H9 (cell line): ENCODE measurements at places on chromosomes 1 and 21. TPM values are rescaled to one million over a fixed set of nuclear protein-coding genes. Genes with fewer than 3 reads are reported as not detected.

The MROH9 gene
- not detected in 2 replicates for total RNA-seq

DNA sequence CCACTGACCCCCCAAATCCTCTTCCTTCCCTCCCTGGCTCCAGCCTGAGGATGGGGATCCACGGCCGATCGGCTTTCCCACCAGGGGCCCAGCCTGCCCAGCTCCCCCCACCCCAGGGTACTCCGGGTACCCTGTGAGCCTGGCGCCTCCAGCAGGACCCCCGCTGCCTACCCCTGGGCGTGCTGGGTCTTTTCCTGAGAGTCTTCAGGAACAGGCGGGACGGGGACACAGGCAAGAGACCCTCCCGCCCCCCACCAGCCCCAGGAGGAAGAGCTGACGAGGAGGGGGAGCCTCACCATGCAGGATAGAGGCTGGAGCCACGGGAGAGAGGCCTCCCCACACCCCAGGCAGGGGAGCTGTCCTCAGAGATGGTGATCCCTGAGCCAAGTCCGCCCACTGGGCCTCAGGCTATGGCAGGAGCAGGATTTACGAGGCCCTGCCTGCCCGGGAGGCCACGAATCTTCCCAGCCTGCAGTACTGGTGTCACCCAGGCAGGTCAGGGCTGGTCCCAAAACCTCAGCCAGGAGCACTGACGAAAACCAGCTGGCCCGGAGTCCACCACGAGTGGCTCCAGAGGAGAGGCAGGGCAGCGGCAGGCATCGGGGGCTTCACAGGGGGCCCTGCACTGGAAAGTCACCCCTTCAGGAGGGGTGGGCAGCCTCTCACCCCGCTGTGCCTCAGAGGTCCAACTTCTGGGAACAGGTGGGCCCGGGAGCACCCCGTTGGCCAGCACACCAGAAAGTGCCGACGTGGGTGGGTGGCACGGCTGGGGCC lies 58.0 kb downstream of the MEGF6 start:
- no peak overlapping the region for H3K4me3 ChIP-seq
- no peak overlapping the region for H3K27ac ChIP-seq
- no peak for DNase-seq
- no peaks in the 10 kb centered on the region for H3K36me3 ChIP-seq
- no peaks in the 10 kb centered on the region for H3K27me3 ChIP-seq

The FMO1 gene
- not detected in 2 replicates for total RNA-seq

DNA sequence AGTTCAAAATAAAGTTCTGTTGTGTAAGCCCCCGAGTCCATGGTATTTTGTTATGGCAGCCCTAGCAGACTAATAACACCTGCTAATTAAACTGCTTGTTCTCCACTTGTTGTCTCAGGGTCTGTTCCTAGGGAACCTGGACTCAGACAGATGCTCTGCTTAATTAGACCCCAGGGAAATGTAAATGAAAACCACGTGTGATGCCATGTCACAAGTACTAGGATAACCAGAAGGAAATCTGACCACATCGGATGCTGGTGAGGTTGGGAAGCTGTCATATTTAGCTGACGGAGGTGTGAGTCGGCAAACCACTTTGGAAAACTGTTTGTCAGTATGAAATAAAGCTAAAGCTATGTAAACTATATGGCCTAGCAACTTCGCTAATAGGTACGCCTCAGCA lies 19.6 kb downstream of the EDN2 start:
- no peaks in the 10 kb centered on the region for H3K4me1 ChIP-seq
- H3K27me3 ChIP-seq: no peaks in the 10 kb centered on the region
- H3K27ac ChIP-seq: no peak overlapping the region
- H3K36me3 ChIP-seq: no peaks in the 10 kb centered on the region

The PDC gene
- total RNA-seq: not detected in 2 replicates

The AVPR1B gene
- 0.09 TPM in 1 of 2 replicates, not detected in the other for total RNA-seq

The BEND5 gene
- total RNA-seq: 4.8 and 5.6 TPM in 2 replicates

DNA sequence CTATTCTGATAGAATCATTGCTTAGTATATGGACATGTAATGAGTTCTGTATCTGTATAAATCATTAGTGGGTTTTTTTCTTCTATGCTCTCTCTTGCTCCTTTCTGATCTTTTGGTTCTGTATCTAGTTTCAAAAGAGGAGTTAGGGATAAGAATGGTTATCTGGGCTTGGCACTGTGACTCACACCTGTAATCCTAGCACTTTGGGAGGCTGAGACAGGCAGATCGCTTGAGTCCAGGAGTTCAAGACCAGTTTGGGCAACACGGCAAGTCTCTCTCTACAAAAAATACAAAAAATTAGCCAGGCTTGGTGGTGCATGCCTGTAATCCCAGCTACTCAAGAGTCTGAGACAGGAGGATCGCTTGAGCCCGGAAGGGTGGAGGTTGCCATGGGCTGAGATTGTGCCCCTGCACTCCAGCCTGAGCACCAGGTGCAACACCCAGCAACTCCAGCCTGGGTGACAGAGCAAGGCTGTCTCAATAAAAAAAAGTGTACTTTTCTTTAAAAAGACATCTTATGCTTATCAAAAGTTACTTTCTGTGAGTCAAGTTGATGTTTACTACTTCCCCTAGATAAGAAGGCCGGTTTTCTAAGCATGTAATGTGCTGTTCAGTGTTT lies 27.7 kb upstream of the AXDND1 start:
- no peaks in the 10 kb centered on the region for H3K36me3 ChIP-seq
- no peak overlapping the region for H3K4me3 ChIP-seq
- no peaks in the 10 kb centered on the region for H3K4me1 ChIP-seq
- H3K27ac ChIP-seq: no peak overlapping the region

DNA sequence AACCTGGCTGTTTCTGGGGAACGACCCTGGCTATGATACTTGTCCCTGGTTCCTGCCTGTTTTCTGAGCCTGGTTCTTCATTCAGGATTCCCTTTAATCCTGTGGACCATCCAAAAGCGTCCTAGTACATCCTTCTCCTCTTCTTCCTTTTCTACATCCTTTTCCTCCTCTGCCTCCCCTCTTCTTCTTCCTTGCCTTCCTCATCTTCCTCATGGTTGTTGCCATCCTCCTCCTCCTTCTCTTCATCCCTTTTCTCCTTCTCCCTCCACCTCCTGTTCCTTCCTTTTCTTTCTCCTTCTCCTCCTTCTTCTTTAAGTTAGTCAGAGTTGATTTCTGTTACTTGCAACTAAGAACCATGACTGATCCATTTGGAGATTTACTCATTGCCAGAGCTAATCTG lies 197.8 kb downstream of the FOXD2 start:
- no peaks in the 10 kb centered on the region for H3K4me1 ChIP-seq
- H3K36me3 ChIP-seq: no peaks in the 10 kb centered on the region
- no peak overlapping the region for H3K27ac ChIP-seq
- DNase-seq: no peak
- no peak overlapping the region for H3K4me3 ChIP-seq
- H3K27me3 ChIP-seq: no peaks in the 10 kb centered on the region; the same call in 1 of the 2 replicates

GRCh38 chr1:174676856-174677255 lies 229.1 kb downstream of the GPR52 start:
- H3K27ac ChIP-seq: no peak overlapping the region
- H3K27me3 ChIP-seq: no peaks in the 10 kb centered on the region
- no peaks in the 10 kb centered on the region; the same call in 1 of the 2 replicates for H3K4me1 ChIP-seq
- no peak overlapping the region for H3K4me3 ChIP-seq

DNA sequence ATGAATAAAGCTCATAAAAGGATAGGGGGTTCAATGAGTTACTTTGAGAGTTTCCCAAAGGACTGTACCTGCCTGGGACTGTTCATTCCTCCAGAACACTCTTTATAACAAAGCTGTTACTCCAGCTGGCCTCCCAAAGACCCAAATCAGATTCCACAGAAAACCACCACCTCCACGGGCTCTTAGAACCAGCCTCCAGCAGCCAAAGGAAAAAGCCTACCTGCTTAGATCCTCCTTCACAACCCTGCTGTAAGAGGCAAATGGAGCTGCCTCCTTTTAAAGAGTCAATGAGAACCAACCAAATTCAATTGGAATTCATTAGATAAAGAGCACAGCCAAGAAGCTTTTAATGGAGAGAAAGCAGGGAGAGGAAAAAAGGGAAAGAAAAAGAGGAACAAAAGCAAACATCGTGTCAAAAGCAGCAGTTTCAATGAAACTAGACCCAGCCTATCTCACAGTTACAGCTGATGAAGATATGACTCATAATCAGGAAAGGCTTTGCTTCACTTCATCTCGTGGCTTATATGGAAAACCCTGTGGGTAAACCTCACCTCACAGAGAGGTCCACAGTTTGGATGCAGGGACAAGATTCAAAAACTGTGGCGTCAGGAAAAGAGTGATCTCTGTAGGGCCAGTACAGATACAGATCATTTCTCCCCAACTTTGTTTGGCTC lies 27.8 kb upstream of the FMO4 start:
- peaks cover 2% of the 10 kb centered on the region; the same call in 1 of the 2 replicates for H3K4me1 ChIP-seq
- DNase-seq: no peak
- H3K27ac ChIP-seq: no peak overlapping the region
- H3K36me3 ChIP-seq: no peaks in the 10 kb centered on the region
- H3K4me3 ChIP-seq: no peak overlapping the region

The TPTE gene
- not detected in 2 replicates for total RNA-seq

- H3K4me3 ChIP-seq: no peak overlapping the region
- H3K4me1 ChIP-seq: peaks cover 8% of the 10 kb centered on the region
- H3K27ac ChIP-seq: no peak overlapping the region
- H3K27me3 ChIP-seq: no peaks in the 10 kb centered on the region
- H3K36me3 ChIP-seq: peaks cover 9% of the 10 kb centered on the region; the same call in 1 of the 2 replicates
Observed at GRCh38 chr1:43773821-43774220, 66.5 kb downstream of the ST3GAL3 start.

GRCh38 chr1:171841931-171842761 lies 848 bp downstream of the DNM3 start:
- no peaks in the 10 kb centered on the region; the same call in 1 of the 2 replicates for H3K27me3 ChIP-seq
- no peaks in the 10 kb centered on the region for H3K36me3 ChIP-seq
- no peaks in the 10 kb centered on the region for H3K4me1 ChIP-seq
- H3K27ac ChIP-seq: no peak overlapping the region

The EPHX1 gene
- total RNA-seq: 40.6 and 41.0 TPM in 2 replicates

The NBPF20 gene
- total RNA-seq: 0.22 and 0.28 TPM in 2 replicates

DNA sequence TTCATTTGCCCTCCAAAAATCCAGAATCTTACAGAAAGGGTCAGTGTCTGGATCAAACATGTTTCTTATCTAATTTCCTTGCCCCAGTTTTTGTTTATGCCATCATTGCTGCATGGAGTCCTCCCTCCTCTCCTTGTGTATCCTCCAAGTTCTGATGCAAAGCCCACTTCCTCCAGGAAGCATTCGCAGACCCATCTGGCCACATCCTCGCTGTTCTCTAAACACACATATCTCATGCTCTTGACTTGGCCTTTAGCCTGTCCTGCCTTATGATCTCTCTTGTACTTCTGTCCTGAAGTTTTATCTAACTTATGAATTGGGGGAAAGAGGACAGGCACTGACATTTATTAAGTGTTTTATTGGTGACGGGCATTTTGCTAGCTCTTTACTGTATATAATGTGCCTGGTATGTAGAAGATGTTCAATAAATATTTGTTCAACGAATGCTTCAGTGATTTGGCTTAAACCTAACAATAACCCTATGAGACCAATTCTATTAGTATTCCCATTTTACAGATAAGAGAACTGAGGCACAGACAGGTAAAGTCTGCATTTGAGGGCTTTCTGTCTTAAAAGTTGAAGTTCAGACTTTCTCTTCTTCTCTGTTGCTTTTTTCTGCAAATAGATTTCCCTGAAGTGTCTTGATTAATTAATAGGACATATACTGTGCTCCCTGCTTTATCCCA lies 19.2 kb upstream of the ID3 start:
- H3K4me1 ChIP-seq: peaks cover 5% of the 10 kb centered on the region; the same call in 1 of the 2 replicates
- DNase-seq: no peak
- no peak overlapping the region for H3K27ac ChIP-seq

The TMEM82 gene
- total RNA-seq: 1.0 and 1.4 TPM in 2 replicates

GRCh38 chr1:167803358-167804207 lies 81.8 kb downstream of the MPZL1 start:
- peak overlapping the region; percentile 36; the same call in 1 of the 2 replicates for H3K4me3 ChIP-seq
- H3K27me3 ChIP-seq: no peaks in the 10 kb centered on the region
- H3K4me1 ChIP-seq: no peaks in the 10 kb centered on the region
- peaks cover 17% of the 10 kb centered on the region for H3K36me3 ChIP-seq
- no peak overlapping the region for H3K27ac ChIP-seq

The GRHL3 gene
- 3.5 and 4.0 TPM in 2 replicates for total RNA-seq

DNA sequence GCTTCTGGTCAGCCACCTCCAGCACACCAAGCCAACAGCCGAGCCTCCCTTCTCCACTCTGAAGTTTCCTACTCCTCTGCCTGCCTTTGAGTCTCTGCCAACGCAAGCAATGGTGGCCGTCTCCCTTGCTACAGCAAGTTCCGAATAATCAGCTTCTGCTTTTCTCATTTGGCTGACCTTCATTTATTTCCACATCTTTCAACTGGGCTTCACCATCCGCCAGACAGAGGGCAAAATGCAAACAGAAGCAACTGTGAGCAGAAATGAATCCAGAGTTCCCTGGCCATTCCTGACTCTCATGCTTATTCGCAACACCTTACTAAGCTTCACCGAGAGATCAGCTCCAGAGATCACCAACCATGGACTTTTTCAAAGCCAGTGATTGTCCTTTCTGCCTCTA lies 621.0 kb downstream of the NPHP4 start:
- no peaks in the 10 kb centered on the region for H3K27me3 ChIP-seq
- no peak overlapping the region for H3K4me3 ChIP-seq
- no peak for DNase-seq
- H3K36me3 ChIP-seq: peaks cover 10% of the 10 kb centered on the region

DNA sequence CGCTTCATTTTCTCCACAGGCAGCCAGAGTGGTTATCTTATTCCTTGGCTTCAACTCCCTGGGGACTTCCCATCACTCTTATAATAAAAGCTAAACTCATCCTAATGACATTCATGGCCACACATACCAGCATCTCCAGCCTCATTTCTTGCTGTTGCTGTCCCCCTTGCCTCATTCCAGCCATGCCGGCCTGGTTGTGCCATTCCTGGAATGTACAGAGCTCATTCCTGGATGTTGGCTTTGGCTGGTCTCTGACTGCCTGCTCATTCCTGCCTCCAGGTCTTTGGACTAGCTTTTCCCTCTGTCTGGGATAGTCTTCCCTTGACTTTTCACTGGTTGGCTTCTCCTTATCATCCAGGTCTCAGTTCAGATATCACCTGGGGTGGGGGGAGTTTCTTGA lies 2.4 kb upstream of the PEF1 start:
- no peaks in the 10 kb centered on the region for H3K27me3 ChIP-seq
- peaks cover 4% of the 10 kb centered on the region; the same call in 1 of the 2 replicates for H3K4me1 ChIP-seq
- no peaks in the 10 kb centered on the region for H3K36me3 ChIP-seq
- no peak for DNase-seq
- no peak overlapping the region for H3K27ac ChIP-seq

GRCh38 chr1:229621663-229622062 lies 4.3 kb downstream of the TAF5L start:
- H3K27ac ChIP-seq: no peak overlapping the region
- H3K4me3 ChIP-seq: no peak overlapping the region
- H3K4me1 ChIP-seq: peaks cover 4% of the 10 kb centered on the region; the same call in 1 of the 2 replicates
- H3K27me3 ChIP-seq: no peaks in the 10 kb centered on the region
- no peaks in the 10 kb centered on the region for H3K36me3 ChIP-seq

DNA sequence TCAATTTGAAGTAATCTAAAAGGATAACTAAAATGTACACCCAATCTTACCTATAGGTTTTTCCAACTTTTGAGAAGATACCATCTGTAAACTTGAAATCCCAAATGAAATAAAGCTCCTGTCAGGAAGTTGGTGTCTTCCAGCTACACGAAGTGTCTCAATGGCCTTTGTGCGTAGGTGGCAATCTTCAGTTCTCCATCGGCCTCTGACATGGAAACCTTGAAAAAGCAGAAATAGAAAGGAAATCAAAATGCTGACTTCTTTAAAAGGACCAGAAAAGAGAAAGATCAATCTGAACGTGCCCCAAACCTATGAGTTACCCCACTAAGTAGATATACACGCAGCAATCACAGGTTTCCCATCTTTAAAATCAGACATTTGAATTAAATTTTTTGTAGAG lies 10.0 kb downstream of the MKNK1 start:
- no peaks in the 10 kb centered on the region for H3K4me1 ChIP-seq
- no peak for DNase-seq
- H3K36me3 ChIP-seq: peaks cover 35% of the 10 kb centered on the region
- no peak overlapping the region for H3K4me3 ChIP-seq
